ENCODE measurements at places on chromosomes 1 and 21. TPM values are rescaled to one million over a fixed set of nuclear protein-coding genes. Genes with fewer than 3 reads are reported as not detected.
A peak's percentile ranks its signal among the peaks of the same experiment; 100 is the strongest.

Gene CELA2A
- total RNA-seq, result not detected

Gene OR2T35
- total RNA-seq, result not detected

Gene OR6K6
- not detected for total RNA-seq

Gene PLEKHM2
- total RNA-seq, result 48.0 TPM

Gene FMOD
- total RNA-seq, result not detected

Gene CTSS
- total RNA-seq, result 76.2 TPM

Gene CYP4X1
- total RNA-seq, result not detected

Gene HMCN1
- total RNA-seq, result 1.1 TPM

Gene RSPH1
- total RNA-seq, result 0.25 TPM

Gene TTLL7
- total RNA-seq, result 2.5 TPM

Gene CCDC17
- 6.9 TPM for total RNA-seq

Gene WNT9A
- 0.11 TPM for total RNA-seq

Gene LCE2B
- not detected for total RNA-seq

Gene RAB25
- total RNA-seq, result not detected

Gene ADAMTS5
- total RNA-seq, result not detected

Gene RAP1GAP
- total RNA-seq, result not detected

DNA sequence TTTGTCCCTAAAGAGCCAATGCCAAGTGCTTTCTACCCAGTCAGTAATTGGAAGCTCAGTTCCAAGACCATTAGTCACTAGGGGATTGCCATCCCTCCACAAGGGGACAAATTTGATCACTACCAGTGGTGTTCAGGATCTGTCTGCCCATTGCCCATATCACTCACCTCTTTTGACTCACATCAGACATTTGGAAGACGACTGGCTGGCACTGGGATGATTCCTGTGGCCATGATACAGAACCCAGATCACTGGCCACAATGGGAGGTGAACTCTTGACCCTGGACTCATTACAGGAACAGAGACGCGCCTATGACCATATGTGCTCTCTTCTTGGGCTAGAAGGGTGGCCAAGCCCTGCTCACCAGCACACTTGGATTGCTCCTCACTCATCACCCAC lies 71.0 kb downstream of the COLGALT2 start:
- DNase-seq, result no peak

- no peak for DNase-seq
These were observed 21.2 kb upstream of the BCAR3 start for GRCh38 chr1:93702828-93703183.

GRCh38 chr1:8389958-8390535 lies 72.1 kb downstream of the SLC45A1 start:
- no peak for DNase-seq

DNA sequence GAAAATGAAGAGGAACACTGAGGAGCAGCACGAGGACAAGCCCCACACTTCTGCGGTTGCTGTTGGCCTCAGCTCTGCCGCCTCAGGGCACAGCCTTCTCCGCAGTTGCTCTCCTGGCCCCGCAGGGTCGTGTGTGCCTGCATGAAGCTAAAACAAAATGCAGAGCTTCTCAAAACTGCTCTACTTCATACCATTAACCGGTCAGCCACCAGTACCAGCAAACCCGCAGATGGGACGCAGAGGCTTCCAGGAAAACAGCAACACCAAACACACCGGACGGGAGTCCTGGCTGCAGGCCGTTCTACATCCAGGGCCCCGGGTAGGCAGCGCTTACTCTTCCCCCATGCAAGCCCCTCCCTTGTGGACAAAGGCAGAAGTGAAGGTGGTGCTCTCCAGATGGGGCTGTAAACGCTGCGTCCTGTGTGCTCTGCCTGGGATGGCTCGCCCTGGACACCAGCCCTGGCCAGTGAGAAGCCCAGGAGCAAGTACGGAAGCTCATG lies 7.1 kb upstream of the C1orf159 start:
- peak; percentile 59 for DNase-seq

- DNase-seq, result no peak
These were observed 852 bp downstream of the KTI12 start for GRCh38 chr1:52032785-52033131.

DNA sequence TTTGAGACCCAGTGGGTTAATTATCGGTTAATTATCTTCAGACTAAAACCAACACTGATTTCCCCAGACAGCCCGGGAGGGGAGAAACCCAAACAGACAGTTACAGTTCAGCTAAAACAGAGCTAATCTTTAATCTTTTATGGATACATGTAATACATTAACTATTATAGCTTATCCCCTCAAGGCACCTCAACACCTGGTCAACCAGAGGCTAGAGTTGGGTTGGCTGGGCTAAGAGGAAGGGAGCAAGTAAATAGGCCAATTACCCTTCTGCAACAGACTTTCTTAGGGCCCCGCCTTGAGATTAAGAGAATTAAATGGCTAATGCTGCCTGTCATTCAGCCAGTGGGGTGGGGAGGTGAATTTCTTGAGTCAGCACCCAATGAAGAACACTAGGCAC lies 6.6 kb upstream of the MED18 start:
- DNase-seq, result no peak

- DNase-seq, result peak; percentile 53
These were observed 13.8 kb downstream of the CFAP74 start for GRCh38 chr1:1989789-1990188.

DNA sequence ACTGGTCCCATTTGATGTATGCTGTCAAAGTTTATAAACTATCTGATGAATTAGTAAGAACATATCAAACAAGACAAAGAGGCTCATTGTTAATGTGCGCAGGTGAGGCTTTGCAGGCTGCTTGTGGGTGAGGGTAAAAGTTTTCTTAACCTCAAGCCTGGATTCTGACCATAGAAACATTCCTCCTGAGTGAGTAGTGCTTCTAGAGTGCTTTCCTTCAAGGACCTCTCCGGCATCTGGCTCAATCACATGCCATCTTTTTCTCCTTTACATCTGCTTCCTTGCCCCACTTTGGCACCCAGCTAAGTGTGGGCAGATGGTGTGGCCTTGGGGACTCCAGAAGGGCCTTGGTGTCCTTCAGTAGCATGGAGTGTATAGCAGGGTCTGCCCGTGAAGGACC lies 104.0 kb downstream of the ROR1 start:
- no peak for DNase-seq

DNA sequence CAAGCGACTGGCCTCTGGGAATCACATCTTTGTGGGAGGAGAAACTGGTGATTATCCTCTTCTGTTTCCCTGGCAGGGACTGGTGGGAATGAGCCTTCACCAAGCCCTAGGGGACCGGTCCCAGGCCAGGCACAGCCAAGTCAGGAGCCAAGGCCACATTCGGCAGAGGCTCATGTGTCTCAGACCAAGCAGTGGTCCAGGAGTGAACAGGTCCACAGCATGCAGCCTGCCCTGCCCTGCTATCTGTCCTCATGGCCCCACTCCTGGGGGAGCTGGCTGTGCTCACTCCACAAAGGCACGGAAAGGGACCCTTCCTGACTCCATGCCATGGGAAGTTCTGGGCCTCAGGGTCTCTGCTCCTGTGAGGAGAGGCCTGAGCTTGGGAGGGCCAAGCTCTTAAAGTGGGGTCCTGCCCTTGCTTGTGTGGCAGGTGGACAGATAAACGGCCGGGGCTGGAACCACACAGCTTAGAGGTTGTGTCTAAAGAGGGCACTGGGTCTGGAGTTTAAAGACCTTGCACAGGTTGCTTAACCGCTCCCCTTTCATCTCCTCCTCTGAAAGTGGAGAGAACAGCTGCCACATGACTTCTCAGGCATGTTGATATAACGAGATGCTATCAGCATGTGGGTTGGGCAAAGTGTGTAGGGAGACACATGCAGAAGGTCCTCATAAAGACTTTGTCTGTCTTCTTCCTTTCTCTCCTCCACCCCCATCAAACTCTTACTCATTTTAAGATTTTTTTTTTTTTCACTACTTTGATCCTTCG lies 57.5 kb downstream of the CASQ2 start:
- no peak for DNase-seq

- DNase-seq, result no peak
These were observed 724 bp upstream of the CALML6 start for GRCh38 chr1:1914101-1914970.

DNA sequence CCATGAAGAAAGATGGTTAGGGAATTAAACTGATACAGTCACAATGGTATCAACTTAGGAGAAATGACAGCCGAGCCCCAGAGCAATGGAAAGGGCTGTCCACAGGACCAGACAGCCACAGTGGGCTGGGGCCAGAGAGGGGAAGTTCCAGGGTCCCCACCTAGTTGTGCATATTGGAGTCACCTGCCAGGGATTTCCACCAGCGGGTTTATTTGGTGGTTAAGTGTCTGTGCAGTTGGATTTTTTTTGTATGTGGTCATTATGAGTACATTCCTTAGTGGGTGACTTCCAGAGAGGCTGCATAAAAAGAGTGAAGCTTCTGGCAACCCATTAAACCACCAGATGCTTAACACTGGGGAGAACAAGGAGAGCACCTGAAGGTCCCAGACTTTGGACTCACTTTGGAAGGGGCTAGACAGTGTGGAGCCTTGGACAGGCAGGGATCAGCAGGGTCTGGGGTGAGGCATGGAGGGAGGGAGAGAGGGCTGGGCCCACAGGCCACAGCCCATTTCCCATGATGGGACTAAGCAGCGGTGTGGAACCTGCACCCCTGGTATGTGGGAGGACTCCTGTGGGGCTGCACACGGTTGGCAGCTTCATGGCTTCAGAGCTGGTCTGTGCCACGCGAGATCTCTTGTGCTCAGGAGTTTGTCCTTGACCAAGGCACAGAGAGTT lies 7.8 kb upstream of the PTTG1IP start:
- DNase-seq, result no peak

- DNase-seq, result no peak
These were observed 83.3 kb upstream of the SAMSN1 start for GRCh38 chr21:14629461-14629860.

DNA sequence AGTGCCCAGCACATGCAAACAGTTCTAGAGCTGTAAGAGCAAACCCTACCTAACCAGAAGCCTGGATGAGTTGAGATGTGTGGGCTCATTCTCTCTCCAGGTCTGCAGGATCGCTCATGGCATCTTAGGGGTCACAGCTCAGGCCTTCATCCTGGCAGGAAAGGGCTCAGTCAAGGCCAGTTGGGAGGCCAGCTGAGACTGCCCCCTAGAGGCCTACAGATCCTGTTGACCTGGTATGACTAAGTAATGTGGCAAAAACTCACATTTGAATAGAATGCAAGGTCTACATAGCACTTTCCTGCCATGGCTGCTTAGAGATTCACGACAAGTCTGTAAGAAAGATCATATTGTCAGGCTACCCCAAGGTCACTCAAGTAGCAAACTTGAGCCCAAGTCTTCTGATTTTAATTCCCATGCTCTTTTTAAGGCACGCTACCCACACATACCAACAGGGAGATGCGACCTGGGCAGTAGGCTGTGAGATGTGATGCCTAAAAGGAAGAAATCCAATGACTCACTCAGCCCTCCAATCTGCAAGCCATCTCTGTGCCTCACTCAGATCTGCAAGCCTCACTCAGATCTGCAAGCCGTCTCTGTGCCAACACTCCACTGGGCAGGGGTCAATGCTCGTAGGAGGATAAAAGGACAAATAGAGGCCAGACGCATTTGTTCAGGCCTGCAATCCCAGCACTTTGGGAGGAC lies 5.1 kb upstream of the CAPN8 start:
- DNase-seq, result no peak

DNA sequence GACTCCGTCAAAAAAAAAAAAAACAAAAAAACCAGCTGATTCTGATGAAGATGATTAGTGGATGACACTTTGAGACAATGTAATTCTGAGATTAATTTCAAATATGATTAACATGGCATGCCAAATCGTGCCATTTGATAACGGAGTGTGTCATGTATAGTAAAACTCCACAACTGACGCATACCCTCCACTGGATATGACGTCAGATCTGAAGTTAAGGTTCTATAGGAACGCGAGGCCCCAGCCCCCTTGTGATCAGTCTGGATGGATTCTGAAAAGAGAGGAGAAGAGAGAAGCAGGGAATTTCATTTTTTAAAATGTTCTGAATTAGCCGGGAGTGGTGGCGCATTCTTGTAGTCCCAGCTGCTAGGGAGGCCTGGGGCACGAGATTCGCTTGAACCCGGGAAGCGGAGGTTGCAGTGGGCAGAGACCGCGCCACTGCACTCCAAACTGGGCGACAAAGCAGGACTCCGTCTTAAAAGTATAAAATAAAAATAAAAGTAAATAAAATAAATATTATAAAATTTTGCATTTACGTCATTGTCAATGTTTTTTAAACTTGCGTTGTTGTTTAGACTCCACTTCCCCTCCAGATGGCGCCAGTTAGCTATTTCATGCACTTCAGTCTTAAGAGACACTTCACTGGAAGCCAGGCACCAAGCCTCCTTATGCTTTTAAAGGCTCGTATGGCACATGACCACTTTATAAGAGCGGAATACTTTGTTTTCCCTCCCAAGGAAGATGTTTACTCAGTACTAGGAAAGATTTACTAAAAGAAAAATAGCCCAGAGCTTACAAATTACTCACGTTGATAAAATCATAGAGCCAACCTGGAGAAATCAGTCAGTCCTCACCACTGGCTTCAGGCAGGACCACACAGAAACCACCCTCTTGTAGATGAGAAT lies 65.5 kb downstream of the UBE2U start:
- DNase-seq, result no peak

- no peak for DNase-seq
These were observed 40.1 kb downstream of the ARHGEF16 start for GRCh38 chr1:3494321-3495308.

GRCh38 chr1:185487936-185488335 lies 170.9 kb upstream of the IVNS1ABP start:
- DNase-seq, result no peak

DNA sequence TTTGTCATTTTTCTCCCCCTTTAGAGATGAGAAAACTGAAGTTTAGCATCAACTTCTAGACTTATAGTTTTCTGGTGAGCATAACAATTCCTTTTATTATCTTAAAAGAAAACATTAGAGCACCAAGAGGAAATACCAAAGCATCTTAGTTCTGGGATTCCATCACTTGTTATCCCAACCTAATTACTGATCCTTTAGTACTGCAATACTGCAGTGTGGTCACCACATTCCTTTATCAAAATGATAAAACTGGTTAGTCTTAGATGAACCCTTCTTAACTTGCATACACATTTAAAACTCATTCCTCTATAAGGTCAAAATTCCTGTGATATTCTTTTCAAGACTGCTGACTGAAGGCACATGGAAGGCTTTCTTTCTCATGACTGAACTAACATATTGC lies 23.1 kb downstream of the SOD1 start:
- DNase-seq, result no peak

DNA sequence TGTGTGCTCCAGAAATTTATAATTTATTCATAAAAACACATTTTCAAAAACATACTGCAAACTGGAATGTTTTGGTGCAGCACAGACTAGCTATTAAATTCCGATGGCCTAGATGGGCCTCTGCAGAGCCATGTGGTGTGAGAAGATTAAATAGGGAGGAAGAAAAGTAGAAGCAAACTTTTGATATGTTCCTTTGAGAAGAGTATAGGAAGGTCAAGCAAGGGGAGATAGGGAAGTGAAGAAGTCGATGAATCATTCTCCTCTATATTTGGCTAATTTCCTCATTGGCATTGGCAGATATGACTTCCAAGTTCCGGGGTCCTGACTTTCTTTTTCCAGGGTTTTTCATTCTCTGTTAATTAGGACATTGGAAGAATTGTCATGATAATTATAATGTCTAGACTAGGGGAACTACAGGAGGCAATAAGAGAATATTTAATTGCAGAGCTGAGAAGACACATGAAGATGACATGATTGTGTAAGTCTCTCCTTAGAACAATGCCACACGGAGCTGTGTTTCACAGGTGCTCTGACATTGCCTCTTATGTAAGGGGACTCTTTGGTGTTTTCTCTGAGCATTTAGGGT lies 19.3 kb upstream of the ZNF326 start:
- DNase-seq, result no peak

GRCh38 chr1:76744989-76745388 lies 122.3 kb upstream of the ST6GALNAC5 start:
- DNase-seq, result no peak
